Right cardiac atrium (tissue), 5 donors: ENCODE measurements at places on chromosomes 5 and 9.

DNA sequence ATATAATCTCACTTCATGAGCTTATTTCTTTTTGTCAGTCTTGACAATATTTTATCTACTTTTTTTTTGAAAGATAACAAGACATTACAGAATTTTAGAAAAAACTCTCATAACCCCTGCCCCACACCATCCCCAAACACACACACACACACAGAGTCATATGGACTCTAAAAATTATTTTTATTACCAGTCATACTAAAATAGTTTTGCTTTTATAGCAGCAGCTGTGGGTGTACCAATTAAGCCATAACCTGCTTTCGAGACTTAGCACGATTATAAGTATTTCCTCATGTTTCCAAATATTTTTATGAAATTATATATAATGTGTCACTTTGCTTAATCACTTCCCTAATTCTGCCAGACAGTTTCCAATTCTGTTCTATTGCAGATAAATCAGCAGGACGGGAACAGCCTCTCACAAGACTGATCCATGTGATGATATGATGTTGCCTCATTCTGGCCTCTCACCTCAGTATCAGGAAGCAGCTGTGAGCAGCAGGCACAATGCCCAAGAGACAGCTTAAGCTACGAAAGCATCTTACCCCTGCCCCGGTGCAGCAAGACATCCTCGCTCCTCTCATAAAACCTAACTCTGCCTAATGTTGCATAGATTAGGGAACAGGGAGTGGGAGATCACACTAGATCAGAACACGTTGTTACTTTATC, 7.0 kb downstream of the PDCL start:
- DNase-seq = peak; percentile 65

DNA sequence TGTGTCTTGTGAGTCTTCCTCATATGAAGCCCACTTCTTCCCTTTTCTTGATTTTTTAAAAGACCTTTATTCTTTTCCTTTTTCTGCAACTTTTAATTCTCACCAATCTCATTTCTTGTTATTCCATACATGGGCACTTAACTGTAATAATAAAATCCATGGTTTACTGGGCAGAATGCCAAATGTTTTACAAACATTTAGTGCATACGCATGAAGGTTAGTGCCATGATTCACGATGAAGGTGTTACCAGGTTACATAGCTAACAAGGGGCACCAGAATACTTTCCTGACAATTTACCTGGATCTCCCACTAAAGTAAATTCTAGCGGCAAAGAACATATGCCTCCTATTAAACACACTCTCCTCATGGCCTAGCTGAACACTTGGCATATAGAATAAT, 28.5 kb downstream of the MAN2A1 start:
- no peak for DNase-seq

DNA sequence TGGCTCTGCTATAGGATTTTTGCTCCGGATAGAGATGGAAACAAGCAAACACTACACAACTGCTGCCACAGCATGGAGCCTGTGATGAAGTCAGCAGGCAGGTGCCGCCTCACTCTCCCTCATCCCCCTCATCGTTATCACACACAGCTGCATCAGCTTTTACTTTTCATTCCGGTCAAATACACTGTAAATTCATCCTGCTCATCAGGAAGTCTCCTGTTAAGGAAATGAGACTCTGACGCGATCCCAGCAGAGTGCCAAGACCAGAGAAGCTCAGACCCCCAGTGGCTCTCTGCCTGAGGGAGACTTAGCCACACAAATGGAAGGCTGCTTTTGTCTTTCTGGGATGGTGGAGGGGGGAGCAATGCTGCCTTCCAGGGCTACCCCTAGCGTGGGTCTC, 270.2 kb downstream of the ELAVL2 start:
- no peak for DNase-seq

GRCh38 chr5:50655810-50656205, 10.6 kb upstream of the PARP8 start:
- no peak for DNase-seq

DNA sequence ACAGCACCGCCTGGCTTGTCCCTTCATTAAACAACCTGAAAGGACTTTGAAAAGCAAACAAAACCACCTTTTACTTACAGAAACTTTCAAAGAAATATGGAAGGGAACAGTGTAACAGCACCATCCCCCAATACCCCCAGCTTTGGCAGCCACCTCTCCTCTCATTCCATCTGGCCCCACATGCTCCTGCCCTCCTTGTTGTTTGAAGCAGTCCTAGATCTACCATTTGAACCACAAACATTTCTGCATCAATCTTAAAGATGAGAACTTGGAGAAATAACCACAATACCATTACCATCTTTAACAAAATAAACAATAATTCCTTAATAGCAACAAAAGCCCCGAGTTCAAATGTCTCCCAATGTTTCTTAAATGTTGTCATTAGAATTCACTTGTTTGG, 17.8 kb upstream of the COL15A1 start:
- no peak for DNase-seq

DNA sequence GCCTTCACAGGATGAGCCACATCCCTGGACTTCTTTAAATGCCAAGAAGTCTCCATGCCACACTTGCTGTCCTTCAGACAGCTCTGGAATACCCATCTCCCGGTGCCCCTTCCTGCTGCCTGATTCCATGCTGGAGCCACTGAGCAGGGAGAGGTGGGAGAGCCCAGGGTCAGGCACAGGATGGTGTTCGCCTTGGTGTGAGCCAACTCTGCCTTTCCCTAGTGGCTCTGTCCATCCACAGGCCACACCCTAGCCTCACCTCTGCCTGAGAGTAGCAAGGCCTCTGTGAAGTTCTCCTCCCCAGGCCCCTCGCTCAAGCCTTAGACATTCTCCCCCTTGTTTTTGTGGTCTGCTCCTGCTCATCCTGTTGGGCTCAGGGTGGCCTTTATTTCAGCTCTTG, 54.2 kb upstream of the ANGPTL2 start:
- no peak for DNase-seq

GRCh38 chr9:89390578-89391116, 72.3 kb downstream of the SECISBP2 start:
- no peak for DNase-seq

DNA sequence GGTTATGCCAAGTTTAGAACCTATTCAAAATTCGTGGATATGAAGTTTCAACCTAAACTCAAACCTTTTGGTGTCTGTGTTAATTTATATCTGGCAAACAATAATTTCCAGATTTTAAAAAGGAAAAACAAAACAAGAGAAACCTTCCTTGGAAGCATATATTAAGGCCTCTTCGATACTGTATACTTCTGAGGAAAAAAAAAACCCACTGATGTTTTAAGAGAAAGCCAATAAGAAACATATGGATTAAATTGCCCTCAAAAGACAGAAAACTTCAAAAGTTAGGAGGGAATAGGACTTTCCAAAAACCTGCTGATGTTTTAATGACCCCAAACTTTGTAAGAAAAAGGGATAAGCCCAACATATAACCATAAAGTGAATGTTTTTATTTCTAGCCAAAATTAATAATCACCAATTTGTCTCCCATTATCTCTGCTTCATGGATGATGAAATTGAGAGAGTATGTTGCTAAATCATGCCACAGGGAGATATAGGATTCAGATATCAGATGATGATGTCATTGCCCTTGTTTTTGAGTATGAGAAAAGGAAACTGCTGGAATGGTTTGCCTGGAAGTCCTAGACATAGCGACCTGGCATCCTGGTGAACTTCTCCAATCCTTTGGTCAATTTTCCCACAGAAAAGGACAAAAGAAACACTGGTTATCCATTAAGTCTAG, 423.9 kb downstream of the DMRT2 start:
- no peak for DNase-seq

- DNase-seq = peak; percentile 56
Measured at GRCh38 chr9:4774209-4774608, 18.5 kb upstream of the RCL1 start.

DNA sequence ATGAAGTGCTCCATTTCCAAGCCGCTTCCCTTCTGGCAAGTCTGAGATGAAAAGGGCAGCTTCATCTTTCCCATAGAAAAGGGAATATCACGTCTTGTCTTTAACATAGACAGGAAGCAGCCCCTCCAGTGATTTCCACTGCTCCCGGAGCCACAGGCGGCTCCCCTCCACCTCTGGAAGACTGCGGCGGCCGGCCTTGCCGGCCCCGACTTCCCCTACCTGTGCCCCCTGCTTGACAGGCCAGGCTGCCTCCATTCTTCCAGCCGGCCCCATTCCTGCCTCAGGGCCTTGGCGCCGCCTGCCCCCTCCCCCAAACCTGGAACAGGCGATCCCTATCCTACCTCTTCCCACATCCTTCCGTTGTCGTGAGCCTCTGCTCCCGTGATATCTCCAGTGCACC, 141.8 kb downstream of the ZNF354C start:
- no peak for DNase-seq

- DNase-seq = no peak
Measured at GRCh38 chr9:14958989-14959388, 48.8 kb upstream of the FREM1 start.

GRCh38 chr5:143862271-143862670, 50.3 kb downstream of the HMHB1 start:
- no peak for DNase-seq
